HS-5 (cell line): ENCODE measurements at places on chromosomes 6 and 20.

DNA sequence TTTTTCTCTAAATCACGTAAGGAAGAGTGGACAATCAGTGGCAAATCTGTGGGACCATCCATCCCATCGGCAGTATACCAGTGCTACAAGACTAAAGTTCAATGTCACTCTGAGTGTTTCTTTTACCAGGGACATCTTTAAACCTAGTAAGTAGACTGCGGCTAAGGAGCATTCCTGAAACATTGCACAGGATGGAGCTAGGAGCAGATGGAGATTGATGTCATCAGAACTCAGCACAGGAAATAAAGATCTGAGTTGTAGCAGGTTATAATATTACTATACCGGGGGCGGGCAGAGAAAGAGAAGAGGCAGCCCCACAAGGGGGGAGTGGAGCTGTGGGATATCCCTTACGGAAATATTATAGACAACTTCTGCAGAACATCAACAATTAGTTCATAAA, 162.1 kb downstream of the MTFR2 start:
- DNase-seq: no peak

GRCh38 chr6:572596-573265, 84.2 kb downstream of the HUS1B start:
- DNase-seq: no peak

GRCh38 chr6:135883045-135883444, 31.5 kb downstream of the PDE7B start:
- no peak for DNase-seq

- no peak for DNase-seq
Measured at GRCh38 chr6:138000941-138001340, 106.3 kb downstream of the PERP start.

DNA sequence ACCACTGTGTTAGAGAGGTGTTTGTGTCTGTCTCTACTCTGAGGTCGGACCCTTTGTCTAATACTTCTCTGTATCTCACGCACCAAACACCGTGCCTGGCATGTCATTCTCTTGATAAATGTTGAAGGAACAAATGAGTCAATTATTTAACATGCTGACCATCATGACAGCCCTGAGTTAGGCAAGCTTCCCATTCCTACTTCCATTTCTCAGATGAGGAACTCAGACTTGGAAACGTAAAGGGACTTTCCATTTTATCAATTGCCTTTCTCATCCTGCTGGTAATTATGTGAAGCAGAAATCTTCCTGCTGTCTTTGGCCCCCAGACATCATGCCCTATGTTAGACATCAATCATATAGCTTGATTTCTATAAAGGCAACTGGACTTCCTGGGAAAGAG, 227.0 kb upstream of the ECI2 start:
- no peak for DNase-seq

GRCh38 chr6:169845426-169846285, 94.2 kb downstream of the ERMARD start:
- no peak for DNase-seq
